ENCODE measurements at places on chromosomes 12 and 14. TPM values are rescaled to one million over a fixed set of nuclear protein-coding genes. Genes with fewer than 3 reads are reported as not detected.

Gene SERPINA3
- total RNA-seq: 2,795 TPM

Gene TAS2R46
- total RNA-seq: 0.54 TPM

DNA sequence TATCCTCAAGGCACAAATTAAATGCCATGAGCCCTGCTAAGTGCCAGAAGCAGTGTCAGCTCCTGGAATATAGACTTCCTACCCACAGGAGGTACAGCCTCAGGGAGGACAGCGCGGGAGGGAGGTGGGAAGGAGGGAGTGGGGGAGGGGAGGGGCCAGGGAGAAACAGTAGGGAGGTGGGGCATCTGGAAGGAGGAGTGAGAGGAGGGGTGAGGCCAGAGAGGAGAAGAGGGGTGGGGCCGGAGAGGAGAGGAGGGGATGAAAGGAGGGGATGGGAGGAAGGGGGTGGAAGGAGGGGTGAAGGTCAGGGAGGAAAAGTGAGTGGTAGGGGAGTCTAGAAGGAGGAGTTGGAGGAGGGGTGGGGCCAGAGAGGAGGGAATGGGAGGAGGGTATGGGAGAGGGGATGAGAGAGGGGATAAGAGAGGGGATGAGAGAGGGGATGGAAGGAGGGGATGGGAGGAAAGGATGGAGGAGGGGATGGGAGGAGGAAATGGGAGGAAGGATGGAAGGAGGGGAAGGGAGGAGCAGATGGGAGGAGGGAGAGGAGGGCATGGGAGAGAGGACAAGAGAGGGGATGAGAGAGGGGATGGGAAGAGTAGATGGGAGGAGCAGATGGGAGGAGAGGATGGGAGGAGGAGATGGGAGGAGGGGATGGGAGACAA is 9.2 kb upstream of the CCDC197 start:
- no peak for DNase-seq

DNA sequence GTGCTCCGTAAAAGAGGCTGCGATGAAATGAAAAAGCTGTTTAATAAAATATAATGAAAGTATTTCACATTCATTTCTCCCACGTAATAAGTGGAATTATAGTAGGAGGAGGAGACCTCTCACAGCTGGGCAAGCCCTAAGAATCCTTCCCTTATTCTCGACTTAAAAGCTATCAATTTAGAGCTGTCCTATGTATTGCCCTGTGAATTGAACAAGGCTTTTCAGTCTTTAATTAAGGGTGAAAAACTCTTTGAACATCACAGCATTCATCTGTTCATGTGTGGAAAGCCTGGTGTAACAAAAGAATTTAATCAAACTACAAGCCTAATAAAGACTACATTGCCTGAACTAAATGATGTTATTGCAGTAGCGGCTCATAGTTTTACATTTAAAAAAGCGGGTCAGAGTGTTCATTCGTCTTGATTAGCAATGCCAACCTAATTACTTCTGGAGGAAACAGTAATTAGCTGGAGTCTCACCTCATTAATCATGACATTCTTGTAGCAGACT is 142.0 kb downstream of the ETNK1 start:
- no peak for DNase-seq

- no peak for DNase-seq
Observed at GRCh38 chr14:103185051-103186029, 62.1 kb downstream of the TNFAIP2 start.

Data from pancreas (tissue), 10 donors.